Activated naive CD4-positive, alpha-beta T cell treated with Interleukin-2 at 50 U/mL for 16 hours (primary cell): ENCODE measurements at places on chromosomes 1 and 21.

GRCh38 chr1:240768979-240769378, 157.0 kb upstream of the GREM2 start:
- DNase-seq, result no peak

DNA sequence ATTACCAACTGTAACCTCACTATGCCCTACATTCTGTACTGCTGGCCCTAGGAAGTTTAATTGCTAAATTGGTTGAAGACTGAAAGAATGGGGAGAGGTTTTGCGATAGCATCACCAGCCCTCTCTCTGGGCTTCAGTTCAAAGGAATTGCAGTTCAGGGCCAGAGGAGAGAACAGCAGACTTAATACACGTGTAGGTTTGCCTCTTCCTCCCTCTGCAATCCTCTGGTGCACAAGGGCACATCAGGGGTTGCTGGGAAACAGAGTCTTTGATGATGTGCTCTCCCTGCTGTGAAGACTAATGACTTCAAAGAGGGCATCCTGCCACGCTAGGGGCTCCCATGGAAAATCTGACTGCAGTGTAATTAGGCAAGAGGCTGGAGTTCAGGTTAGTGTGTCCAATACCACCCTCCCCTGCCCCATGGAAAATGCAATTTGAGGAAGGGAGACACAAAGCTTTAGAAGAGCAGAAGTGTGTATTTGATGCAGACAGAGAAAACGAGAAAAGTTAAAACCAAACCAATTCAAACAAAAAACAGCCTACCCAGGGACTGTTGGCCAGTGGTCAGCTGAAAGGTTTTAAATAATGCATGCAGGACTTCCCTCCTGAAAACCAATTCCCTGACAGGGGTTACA, 167.9 kb downstream of the ASTN1 start:
- DNase-seq, result no peak

DNA sequence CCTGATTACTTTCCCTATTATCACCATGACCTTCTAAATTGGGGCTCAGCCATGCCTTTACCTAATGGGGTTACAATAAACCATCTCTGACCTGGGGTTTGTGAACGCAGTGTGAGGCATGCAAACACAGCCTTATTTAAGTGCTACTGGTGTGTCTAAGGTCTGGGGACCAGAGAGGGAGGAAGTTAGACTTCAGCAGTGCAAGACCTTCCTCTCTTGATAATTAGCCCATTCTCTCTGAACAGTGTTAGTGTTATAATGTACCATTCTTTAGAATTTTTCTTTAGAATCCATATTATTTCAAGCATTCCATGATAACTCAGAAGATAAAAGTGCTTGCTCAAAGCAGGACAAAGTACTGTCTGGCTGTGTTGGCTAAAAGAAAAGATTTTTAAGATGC, 10.5 kb upstream of the LRRC8D start:
- no peak for DNase-seq

DNA sequence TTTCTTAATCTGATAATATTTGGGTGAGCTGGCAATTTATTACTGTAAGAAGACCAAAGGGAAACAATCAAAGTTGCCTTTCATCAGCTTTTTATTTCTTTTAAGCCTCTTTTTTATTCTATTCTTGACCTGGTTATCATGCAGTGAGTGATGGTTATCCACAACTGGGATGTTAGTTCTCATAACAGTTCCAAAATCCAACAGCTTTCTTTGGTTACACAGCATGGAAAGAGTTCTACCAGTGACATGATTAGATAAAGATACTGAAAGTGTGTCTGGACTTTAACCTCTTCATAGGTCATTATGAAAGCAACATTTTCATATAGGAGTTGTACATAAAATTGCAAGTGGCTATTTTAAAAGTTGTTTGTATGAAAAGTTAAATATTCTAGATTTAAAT, 163.0 kb downstream of the SYT2 start:
- DNase-seq, result no peak

DNA sequence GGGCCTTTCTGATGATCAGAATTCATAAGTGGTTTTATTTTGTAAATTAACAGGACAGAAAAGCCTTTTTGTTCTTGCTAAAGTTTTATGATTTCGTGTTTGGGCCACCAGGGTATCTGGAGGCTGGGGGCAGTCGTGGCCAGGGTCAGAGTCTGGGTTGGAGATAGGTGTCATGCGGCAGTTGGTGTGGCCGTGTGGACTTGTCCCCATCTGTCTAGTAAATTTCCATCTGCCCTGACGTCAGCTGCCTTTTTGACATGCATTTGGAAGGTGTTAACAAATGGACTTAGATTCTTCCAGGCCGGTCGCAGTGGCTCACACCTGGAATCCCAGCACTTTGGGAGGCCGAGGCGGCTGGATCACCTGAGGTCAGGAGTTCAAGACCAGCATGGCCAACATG, 56.8 kb downstream of the SKI start:
- DNase-seq, result no peak

- no peak for DNase-seq
Observed at GRCh38 chr1:47972864-47973432, 24.2 kb downstream of the TRABD2B start.

DNA sequence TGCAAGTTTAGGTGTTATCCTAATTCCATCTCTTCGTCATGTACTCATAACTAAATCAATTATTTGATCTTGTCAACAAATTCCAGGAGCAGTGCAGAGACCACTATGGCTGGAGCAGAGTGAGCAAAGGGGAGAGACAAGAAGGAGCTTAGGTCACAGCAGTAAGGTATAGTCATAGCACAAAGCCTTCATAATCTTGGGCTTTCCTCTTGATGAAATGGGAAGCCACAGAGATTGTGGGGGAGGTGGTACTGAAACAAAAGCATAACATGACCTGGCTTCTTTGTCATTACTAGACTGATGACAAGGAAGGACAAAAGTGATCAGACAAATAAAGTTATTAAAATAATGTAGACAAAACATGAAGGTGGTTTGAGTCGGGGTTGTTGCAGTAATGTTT, 60.1 kb upstream of the PTGS2 start:
- DNase-seq, result no peak

GRCh38 chr21:44485796-44486195, 30.5 kb downstream of the LRRC3 start:
- no peak for DNase-seq

DNA sequence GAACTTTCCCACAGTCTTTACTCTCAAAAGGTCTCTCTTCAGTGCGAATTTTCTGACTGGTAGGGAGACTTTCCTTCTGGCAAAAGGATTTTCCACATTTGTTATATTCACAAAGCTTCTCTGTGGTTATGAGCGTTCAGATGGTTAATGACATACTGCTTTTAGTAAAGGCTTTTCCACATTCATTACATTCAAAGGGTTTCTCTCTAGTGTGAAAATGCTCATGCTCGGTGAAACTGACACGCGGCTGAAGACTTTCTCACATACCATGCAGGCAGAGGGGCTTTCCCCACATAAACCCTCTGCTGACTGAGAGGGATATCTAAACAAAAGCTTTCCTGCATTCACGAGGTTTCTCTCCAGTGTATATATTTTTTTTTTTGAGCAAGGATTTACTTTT, 9.9 kb upstream of the KLF18 start:
- DNase-seq, result no peak

DNA sequence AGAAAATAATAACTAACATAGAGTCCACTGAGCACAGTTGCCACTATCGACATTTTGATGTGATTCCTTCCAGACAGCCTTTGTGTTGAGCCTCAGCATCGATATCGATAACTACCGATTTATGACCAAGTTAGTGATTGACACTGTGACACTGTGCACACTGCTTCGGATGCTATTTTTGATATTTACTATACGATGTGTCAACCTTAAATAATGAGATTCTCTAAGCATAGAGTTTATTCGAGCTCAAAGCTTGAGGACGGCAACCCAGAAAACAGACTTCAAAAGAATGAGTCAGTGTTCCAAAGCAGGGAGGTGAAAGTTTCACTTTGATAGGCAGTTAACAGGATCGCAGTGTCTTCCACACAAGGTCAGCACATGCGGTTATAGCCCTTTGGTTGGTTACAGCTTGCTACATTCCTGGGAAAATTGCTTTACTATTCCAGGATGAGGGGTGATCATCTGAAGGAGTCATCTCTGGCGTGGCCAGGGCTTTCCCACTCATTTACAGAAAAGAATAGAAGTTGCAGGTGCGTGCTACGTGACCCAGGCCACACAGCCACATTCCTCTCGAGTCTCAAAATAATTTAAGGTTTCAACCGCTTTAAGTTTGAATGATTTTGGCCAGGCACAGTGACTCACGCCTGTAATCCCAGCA, 53.6 kb upstream of the EFHD2 start:
- DNase-seq, result no peak

DNA sequence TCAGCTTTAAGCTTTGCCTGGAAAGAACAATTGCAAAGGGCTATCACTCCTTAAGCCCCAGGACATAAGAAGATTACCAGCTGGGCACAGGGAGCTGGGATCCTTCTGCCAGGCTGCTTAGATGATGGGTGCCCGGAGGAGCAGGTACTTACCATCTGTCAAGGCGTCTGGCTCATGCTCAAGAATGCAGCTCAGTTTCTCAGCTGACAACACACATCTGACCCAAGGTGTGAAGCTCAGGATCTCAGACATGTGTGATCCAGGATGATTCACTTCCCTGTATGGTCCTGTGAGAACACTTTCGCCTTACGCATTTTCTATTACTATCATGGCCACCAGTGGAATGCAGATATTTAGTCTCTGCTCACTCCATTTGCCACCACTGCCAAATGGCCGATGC, 14.7 kb upstream of the DISC1 start:
- no peak for DNase-seq

DNA sequence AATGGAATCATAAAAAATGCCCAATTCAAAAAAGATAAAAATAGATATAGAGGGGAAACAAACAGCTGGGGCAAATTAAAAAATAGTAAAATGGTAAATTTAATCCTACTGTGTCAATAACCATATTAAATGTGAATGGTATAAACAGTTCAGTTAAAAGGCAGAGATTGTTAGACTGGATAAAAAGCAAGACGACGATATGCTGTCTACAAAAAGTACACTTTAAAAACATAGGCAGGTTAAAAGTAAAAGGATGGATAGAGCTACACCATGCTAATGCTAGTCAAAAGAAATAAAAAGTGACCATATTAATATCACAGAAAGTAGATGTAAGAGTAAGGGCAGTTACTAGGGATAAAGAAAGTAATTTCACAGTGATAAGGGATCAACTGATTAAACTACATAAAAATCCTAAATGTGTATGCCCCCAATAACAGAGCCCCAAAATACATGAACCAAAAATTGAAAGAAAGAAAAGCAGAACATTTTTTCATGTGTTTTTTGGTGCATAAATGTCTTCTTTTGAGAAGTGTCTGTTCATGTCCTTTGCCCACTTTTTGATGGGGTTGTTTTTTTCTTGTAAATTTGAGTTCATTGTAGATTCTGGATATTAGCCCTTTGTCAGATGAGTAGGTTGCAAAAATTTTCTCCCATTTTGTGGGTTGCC, 27.4 kb downstream of the MORN1 start:
- no peak for DNase-seq

DNA sequence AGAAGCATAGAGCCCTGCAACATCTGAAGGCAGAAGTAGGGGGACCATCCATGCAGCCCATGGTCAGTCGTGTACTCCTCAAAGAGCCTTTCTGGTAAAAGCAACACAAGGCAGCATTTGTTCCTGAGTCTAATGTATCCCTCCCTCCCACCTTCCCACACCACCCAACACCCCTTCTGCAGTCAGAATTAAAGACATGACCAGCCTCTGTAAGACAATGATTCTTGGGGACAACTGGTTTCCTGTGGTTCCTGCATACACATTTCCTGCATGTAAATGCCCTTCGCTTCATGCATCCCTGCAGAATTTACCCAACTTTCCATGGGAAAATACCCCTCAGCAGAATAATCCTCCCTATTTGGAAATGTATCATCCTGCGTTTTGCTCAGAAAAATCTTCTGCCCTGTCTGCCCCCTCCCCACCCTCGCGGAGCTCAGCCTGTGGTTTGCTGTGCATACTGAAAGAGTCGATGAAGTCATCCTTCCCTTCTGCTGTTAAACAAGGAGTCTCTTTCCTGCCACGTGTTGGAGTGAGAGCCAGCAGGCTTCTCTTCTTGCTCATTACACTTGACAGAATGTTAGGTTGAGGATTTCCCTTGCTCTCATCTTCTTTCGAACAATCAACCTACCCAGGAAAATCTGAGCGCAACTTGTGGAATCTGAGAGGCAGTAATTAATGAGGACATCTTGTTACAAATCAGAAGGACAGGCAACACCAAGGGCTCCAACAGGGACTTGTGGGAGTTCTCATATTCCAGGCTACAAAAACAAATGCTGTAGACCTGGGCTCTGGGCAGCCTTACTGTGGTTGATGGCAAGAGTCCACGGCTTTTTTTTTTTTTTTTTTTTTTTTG, 4.7 kb downstream of the TNN start:
- DNase-seq, result no peak

GRCh38 chr1:25563330-25564215, 20.2 kb downstream of the LDLRAP1 start:
- peak; percentile 40 for DNase-seq

- no peak for DNase-seq
Observed at GRCh38 chr1:59375321-59376220, 78.7 kb downstream of the FGGY start.

- peak; percentile 6 for DNase-seq
Observed at GRCh38 chr1:10637834-10638558, 158.4 kb downstream of the CASZ1 start.

- DNase-seq, result no peak
Observed at GRCh38 chr1:45974541-45975269, 157.7 kb downstream of the PIK3R3 start.

GRCh38 chr1:205998457-205999241, 4.5 kb downstream of the RAB7B start:
- DNase-seq, result no peak

GRCh38 chr1:12173631-12174121, 6.9 kb downstream of the TNFRSF1B start:
- DNase-seq, result peak; percentile 86

DNA sequence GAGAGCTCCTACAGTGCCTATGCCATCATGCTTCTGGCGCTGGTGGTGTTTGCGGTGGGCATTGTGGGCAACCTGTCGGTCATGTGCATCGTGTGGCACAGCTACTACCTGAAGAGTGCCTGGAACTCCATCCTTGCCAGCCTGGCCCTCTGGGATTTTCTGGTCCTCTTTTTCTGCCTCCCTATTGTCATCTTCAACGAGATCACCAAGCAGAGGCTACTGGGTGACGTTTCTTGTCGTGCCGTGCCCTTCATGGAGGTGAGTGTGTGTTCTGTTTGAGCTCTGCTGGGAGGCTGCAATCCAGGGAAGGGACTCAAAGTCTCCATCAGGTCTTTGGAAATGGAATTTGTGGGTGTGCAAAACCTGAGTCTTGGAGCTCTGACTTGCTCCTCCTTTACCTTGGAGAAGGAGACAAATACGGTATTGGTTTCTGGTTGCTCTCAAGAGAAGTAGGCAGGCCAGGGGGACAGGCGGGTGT, 658 bp downstream of the GPR37L1 start:
- DNase-seq, result no peak

GRCh38 chr21:30042443-30042842, 102.6 kb upstream of the GRIK1 start:
- DNase-seq, result no peak

GRCh38 chr21:27557356-27557755, 590.5 kb upstream of the ADAMTS5 start:
- DNase-seq, result no peak

- DNase-seq, result peak; percentile 26
Observed at GRCh38 chr1:38834937-38835827, 24.4 kb downstream of the RRAGC start.

- DNase-seq, result no peak
Observed at GRCh38 chr1:231075020-231075419, 35.0 kb upstream of the FAM89A start.

GRCh38 chr1:171113382-171113781, 22.7 kb downstream of the FMO3 start:
- no peak for DNase-seq

GRCh38 chr1:73868810-73869336, 329.1 kb downstream of the LRRIQ3 start:
- no peak for DNase-seq

- DNase-seq, result no peak
Observed at GRCh38 chr21:43894206-43894577, 29.2 kb downstream of the AGPAT3 start.
